Muscle of arm (tissue), 14 donors: ENCODE measurements at places on chromosomes 6 and 20. TPM values are rescaled to one million over a fixed set of nuclear protein-coding genes. Genes with fewer than 3 reads are reported as not detected.

DNA sequence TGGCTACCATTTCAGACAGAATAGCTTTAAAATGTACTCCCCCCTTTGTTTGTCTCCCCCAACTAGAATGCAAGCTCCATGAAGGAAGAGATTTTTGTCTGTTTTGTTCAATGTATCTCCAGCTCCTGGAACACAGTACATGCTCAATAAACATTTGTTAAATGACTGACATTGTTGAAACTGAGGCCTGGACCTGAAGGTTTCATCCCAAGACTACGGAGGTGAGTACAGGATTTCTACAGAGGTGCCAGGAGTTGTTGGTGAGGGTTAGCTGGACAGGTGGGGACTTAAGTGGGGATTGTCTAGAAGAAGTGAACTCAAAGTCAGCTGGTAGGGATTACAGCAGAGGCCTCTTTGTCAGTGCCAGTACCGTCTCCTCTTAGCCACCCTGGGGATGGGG lies 19.4 kb downstream of the VEGFA start:
- no peak for DNase-seq

The WFDC11 gene
- polyA plus RNA-seq, result not detected

GRCh38 chr6:111428811-111429210 lies 54.2 kb downstream of the REV3L start:
- no peak for DNase-seq

DNA sequence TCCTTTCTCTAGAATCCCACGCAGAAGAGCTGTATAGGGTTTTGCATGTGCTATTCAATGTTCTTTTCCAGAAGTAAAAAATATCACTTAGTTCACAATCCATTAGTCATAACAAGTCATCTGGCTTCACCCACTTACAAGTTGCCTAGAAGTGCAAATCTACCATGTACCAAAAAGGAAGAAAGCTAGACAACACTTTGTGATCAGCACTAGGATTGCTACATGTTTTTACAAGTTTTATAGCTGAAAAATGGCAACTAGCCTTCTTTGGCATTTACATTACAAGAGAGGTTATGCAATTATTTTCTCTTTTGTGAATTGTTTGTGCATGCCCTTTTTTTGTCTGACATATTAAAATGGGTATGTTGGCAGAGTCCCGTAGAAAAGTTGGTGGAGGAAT lies 85.6 kb upstream of the PTPRK start:
- DNase-seq, result no peak

The DAAM2 gene
- polyA plus RNA-seq, result not detected

The GSTA3 gene
- polyA plus RNA-seq, result not detected

The TRIM15 gene
- polyA plus RNA-seq, result not detected
